Transverse colon (tissue), 4 donors: ENCODE measurements at places on chromosomes 5 and 9.

GRCh38 chr9:12544700-12545099, 148.5 kb upstream of the TYRP1 start:
- no peak for DNase-seq

DNA sequence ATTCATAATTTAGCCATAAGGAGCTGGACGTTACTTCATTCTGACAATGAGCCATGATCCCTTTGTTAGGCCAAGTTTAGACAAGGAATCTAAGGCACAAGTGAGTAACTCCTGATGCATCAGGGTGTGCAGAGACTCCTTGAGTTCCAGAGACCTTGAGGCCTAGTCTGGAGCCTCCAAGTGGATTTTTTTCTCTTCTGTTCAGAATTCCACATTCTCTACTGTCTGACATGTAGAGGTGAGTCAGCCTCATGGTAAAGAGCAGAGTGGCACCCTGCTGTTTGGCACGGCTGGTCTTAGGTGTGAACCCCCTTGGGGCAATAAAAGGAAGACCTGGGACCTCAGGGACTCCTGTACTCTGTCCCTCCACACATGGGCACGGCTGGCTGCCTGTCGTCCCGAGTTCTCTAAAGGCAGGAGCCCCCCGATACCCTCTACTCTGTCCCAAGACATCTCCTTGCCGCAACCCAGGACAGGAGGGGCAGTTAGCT, 22.0 kb upstream of the TGFBI start:
- no peak for DNase-seq

GRCh38 chr9:88689509-88690298, 154.7 kb downstream of the NXNL2 start:
- no peak for DNase-seq

- no peak for DNase-seq
These were observed 6.9 kb upstream of the TRMT10B start for GRCh38 chr9:37746448-37747270.

DNA sequence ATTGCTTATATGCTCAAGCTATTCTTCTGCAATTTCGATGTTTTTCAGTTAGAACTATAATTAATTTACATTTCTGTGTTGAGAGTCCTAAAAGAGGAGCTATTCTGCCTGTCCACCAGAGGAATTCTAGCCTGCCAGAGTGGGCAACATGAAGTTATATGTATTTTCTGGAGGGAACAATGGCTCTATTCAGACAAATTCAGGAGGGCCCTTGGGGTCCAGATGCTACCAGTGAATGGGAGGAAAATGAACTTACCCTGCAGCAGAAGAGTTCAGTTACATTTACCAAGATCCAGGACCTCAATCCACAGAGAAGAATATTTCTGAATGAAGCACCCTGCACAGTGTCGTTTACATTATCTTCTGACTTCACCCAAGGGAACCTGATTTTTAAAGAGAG, 80.7 kb downstream of the ITGA1 start:
- DNase-seq = no peak

DNA sequence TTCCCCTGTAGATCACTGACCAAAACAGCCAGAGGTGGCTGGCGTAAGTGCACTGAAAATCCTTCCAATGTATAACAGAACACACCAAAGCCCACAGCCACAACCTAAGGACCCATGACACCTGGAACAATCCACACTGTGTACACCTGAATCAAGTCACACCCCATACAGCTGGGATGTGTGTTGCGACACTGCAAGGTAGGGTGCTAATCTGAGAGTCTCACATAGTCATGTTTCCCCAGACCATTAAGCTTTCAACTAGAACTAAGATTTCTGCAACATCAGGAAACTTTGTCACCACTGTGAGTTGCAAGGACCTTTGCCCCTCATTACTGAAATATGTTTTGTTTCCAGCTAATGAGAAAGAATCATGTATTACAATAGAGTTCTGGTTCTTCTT, 59.4 kb downstream of the MED27 start:
- no peak for DNase-seq

DNA sequence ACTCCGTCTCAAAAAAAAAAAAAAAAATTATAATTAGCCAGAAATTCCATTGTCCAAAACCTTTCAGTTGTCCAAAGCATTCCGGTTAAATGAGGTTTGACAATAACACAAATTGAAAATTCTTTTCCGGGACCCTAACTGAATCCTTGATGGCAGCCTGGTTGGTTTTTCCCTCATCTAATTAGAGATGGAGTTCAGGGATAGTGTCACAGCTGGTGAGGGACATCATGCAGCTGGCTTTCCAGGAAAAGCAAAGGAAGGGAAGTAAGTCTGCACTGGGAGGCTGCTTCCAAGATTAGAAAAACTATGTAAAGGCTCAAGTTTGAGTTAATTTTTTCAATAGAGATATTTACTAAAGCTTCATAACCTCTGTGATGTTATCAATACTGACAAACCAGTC, 195.4 kb downstream of the ADAMTS12 start:
- no peak for DNase-seq

GRCh38 chr5:65808818-65809217, 86.8 kb downstream of the NLN start:
- DNase-seq = no peak

- DNase-seq = no peak
These were observed 42.4 kb downstream of the C5orf15 start for GRCh38 chr5:133925866-133926488.

GRCh38 chr5:26482810-26483375, 555.5 kb downstream of the CDH9 start:
- no peak for DNase-seq

- no peak for DNase-seq
These were observed 45.3 kb downstream of the SLC36A1 start for GRCh38 chr5:151492729-151493128.

GRCh38 chr5:23482642-23483041, 24.8 kb upstream of the PRDM9 start:
- no peak for DNase-seq

GRCh38 chr9:107710953-107711352, 221.4 kb upstream of the KLF4 start:
- DNase-seq = no peak

- DNase-seq = no peak
These were observed 100.3 kb upstream of the SPIN1 start for GRCh38 chr9:88287972-88288371.

GRCh38 chr9:126793686-126794417, 11.0 kb upstream of the ZBTB43 start:
- DNase-seq = no peak

DNA sequence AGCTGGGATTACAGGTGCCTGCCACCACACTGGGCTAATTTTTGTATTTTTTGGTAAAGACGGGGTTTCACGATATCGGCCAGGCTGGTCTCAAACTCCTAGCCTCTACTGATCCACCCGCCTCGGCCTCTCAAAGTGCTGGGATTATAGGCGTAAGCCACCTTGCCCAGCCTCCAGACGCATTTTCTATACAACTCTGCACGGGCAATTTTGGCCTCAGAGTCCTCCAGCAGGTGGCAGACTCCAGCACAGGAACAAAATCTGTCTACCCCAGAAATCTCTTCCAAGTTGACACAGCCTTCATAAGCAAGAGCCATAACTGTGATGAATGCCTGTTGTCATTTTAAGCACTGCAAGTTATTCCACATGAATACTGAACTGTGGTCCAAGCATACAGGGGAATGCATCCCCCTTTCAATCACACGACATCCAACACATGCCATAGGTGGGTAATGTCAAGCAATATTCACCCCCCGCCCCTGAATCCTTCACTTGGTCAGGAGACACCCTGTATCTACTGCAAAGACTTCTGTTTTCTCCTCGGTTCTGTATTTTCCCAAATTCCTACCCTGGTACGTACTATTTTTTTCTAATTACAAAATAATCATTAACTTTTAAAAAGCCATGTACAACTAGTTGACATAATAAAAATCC, 50.8 kb downstream of the ALDH7A1 start:
- DNase-seq = peak; percentile 54

GRCh38 chr9:91939978-91940377, 10.1 kb downstream of the ROR2 start:
- DNase-seq = no peak

GRCh38 chr5:34005681-34006080, 2.2 kb downstream of the AMACR start:
- DNase-seq = no peak

- no peak for DNase-seq
These were observed 35.8 kb downstream of the MEGF10 start for GRCh38 chr5:127326431-127326830.

GRCh38 chr9:118533101-118533500, 828.9 kb downstream of the TLR4 start:
- DNase-seq = no peak

DNA sequence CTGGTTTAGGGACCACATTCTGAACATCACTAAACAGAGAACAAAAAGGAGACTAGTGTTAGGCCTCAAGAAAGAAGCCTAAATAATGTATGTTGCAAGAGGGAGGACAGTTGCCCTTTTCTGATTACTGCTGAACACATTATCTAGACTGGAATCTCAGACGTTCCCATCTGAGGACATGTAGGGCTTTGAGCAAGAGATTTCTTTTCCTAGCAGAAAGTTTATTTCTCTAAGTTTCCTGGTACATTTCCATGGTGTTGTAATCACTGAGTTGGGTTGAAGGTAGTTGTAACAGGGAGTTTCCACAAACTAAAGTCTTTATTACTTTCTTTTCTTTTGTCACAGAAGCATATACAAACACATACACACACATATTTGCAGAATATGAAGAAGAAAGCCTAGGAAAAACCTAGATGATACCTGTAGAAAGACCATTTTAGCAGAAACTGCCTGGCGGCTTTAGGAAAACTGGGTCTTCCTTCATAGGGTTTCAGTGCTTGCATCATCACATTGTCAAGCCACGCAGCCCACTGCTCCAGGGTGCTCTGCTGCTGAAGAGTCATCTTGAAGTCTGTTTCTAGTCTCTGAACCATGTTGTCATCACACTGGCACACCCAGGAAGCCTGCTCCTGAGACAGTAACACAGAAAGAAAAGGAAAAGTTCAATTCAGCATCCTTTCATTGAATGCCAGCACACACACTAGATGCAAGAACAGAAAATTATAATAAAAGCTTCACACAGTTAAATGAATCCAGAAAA, 269.1 kb downstream of the RFX3 start:
- DNase-seq = no peak

DNA sequence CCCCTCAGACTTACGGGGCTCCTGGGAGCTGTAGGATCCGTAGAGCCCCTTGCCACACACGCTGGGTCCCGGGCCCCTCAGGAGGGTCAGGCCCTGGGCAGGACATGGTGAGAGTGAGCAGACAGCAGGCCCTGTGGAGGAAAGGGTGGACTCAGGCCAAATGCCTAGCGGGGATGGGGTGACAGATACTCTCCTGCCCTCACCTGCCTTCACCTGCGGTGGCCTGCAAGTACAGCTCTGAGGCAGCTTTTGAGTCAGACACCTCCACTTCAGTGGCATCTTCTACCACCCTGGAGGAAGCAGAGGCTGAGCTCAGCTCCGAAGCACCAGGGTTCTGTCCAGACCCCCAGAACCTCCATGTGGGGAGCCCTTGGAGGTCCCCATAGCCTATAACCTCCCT, 26.2 kb downstream of the SLC35A4 start:
- DNase-seq = no peak

GRCh38 chr9:124260769-124261603, 3.2 kb downstream of the NEK6 start:
- DNase-seq = peak; percentile 57

DNA sequence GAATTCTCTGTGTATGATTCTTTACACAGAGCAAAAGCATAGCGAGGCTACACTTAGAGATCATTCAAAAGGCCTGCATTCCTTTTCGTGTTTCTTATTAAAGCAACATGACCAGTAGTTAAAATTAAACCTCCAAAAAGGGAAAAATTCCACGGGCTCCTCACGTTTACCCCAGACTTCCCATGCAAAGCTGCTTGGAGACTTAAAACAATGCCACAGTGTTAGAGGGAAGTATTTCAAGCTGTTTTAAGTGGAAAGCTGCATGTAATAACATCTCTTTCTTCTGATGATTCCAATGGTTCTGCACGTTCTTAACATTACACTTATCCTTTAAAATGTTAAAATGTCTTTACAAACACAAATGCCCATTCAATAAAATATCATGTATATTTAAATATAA, 405.2 kb downstream of the SEMA5A start:
- DNase-seq = no peak

DNA sequence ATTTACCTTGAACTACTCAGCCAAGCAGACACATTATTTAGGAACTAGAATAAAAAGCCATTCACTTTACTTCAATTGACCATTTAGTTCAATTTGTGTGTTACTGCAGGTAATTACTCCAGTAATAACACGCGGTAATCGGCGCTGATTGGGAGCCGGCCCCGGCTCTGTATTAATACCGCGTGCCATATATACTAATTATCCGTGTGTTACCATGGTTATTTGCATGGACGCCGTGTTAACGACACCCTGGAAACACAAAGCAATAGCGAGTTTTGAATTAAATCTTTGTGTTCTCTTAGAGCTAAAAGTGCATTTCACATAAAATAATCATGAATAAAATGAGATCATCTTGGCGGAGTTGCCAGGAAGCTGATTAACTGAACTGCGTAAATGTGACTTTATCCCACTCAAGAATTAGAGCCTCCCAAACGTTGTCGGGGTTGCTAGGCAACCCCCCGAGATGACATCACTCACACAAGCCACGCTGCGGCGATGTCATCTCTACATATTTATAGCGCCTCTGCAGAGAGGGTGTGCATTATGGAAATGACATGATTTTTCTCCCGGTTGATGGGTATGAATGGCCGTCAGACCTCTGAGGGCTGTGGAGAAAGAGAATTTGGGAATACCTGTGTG, 41.4 kb upstream of the RNU6ATAC start:
- peak; percentile 55 for DNase-seq

DNA sequence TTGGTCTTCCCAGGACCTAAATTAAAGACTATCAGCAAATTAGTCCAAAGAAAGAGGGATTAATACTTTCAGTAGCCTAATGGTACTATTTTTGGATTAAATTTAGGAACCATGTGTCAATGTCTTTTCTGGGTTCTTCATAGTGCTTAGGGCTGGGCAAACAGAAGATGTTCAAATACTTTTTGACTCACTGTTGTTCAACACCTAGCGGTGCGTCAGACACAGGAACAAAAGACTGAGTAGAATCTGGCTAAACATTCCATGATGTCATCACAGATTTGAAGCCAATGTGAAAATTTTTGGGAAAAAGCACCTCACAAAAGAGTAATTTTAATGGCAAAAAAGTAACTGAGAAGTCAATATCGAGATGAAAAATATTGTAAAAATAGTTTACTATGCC, 544.4 kb downstream of the EFNA5 start:
- no peak for DNase-seq

DNA sequence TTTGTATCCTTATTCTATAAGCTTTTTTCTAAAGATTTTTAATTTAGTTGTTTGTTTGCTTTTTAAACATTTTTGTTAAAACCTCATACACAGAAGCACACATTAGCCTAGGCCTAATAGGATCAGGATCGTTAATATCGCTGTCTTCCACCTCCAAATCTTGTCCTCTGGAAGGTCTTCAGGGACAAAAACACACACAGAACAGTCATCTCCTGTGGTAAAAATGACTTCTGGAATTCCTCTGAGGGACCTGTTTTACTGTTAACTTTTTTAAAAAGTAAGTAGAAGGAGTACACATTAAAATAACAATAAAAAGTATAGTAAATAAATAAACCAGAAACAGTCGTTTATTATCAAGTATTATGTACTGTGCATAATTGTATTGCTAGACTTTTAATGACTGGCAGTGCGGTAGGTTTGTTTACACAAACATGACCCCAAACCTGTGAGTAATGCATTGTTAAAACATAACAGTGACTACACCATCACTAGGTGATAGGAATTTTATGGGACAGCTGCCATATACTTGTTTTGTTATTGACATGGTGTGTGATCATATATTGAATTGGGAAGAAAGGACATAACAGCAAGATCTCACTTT, 109.6 kb downstream of the ZCCHC7 start:
- no peak for DNase-seq

GRCh38 chr9:71663216-71663615, 105.1 kb downstream of the CEMIP2 start:
- no peak for DNase-seq
